ENCODE measurements at places on chromosomes 5 and 9.

- no peak for DNase-seq
Measured at GRCh38 chr9:36319806-36320205, 61.6 kb upstream of the GNE start.

DNA sequence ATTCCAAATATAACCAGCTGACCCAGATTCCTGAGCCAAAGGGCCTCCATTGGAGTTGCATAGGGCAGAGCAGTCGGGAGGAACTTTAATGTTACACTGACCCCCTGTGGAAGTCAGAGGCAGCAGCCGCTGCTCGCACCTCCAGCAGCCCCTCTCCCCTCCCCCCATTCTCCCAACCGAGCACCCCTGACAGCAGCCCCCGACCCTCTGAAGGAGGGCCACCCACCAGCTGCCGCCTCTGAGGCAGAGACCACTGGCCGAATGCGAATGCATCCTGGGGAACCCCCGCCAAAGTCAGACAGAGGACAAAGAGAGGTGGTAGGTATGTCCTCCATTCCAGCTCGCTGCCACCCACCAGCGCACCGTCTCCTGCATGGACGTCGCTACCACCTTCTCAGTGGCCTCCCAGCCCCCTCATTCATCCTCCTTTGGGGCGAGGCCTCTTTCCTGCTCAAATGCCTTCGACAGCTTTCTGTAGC is 231.0 kb downstream of the CDK5RAP2 start:
- no peak for DNase-seq

- DNase-seq: no peak
Measured at GRCh38 chr9:115032296-115032695, 85.7 kb downstream of the TNC start.

DNA sequence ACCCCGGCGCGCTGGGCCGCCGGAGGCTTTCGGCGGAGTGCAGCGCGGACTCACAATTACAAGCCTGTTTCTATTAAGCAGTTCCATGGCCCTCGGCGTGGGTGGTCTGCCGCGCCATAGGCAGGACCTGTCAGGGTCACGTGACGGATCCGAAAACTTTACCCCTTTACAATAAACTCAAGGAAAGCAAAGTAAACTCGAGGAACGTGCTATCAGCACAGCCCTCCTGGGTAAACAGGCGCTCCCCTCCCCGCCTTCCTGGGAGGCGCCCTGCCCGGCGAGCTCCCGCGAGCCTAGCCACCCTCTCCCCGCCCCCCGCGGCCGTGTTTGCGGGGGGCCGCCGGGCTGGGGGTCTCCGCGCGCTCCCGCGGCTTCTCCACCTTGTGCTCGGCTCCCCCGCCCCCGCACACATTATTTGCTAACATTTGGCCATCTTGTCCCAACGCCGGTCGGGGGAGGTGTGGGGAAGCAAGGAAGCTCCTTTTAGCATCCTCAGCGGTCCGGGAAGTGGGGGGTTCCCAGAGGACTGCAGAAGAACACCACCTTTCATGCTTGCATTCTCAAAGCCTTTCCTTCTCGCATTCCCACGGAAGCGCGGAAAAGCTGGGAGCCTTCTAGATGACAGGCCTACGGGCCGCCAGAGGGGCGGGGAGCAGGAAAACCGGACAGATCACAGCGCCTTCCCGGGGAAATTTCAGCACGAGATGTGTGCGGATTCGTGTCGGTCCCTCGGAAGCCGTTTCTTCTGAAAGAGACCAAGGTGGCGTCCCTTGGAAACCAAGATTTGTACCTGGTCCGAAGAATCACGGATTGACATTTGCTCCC is at the start of gene PTCH1:
TSS of gene PTCH1 (minus strand) at position 238 of the 825 bp plus-strand sequence.
- no peak for DNase-seq

DNA sequence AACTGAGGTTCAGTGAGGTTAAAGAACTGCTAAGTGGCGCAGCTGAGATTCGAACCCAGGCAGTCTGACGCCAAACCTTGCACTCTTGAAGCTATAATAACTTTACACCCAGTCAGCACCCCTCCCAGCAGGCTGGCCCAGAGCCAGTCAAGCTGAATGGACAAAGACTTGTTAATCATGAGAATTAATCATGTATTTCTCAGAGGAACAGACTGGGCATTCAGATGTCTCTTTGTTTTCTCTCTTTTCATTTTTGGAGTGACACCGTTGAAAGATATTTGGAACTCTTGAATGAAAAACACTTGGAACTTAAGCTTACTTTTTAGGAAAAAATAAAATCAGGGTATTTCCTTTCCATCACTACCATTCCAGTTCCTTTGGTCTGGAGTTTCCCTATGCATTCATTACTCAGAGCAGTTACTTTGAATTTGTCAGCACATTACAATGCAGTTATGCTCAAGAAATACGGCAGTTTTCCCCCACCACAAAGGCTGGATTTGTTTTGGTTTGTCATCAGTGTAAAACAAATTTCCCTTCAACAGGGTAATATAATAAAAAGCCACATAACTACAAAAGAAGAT is 22.6 kb upstream of the MAMDC2 start:
- peak; percentile 82 for DNase-seq

DNA sequence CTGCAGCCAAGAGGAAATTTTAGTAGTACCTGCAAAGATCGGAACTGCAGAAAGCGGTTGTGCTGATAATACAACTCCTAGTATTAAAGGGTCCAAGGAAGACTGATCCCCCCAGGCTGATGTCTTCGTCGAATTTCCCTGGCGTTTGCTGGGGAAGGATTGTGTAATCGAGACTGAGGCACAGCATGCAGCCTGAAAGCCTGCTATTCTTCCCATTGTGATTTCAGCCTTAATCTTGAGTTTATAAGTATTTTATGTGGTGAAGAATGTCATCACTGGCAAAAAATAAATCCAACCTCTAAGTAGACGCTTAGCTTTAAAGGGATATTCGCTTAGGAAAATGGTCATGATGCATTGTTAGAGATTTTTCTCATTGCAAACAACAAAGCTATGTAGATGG is 21.3 kb upstream of the LMX1B start:
- DNase-seq: no peak

DNA sequence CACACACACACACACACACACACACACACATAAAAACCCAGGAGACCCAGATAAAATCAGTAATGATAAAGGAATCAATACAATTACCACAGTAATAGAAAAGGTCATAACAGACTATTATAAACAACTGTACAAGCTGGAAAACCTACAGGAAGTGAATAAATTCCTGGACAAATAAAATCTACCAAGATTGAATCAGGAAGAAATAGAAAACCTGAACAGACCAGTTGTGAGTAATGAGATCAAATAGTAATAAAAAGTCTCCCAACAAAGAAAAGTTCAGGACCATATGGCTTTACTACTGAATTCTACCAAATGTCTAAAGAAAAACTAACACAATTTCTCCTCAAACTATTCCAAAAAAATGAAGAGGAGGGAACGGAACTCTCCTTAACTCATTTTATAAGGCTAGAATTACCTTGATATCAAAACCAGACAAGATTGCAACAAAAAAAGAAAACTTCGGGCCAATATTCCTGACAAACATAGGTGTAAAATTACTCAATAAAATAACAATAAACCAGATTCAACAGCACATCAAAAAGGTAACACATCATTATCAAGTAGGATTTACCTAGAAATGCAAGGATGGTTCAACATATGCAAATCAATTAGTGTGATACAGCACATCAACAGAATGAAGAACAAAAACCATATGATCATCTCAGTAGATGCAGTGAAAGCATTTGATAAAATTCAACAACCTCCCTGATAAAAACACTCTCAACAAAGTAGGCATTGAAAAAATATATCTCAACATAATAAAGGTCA is 325.2 kb upstream of the POU5F2 start:
- no peak for DNase-seq

GRCh38 chr5:111463311-111463710 is 49.0 kb downstream of the STARD4 start:
- DNase-seq: no peak

DNA sequence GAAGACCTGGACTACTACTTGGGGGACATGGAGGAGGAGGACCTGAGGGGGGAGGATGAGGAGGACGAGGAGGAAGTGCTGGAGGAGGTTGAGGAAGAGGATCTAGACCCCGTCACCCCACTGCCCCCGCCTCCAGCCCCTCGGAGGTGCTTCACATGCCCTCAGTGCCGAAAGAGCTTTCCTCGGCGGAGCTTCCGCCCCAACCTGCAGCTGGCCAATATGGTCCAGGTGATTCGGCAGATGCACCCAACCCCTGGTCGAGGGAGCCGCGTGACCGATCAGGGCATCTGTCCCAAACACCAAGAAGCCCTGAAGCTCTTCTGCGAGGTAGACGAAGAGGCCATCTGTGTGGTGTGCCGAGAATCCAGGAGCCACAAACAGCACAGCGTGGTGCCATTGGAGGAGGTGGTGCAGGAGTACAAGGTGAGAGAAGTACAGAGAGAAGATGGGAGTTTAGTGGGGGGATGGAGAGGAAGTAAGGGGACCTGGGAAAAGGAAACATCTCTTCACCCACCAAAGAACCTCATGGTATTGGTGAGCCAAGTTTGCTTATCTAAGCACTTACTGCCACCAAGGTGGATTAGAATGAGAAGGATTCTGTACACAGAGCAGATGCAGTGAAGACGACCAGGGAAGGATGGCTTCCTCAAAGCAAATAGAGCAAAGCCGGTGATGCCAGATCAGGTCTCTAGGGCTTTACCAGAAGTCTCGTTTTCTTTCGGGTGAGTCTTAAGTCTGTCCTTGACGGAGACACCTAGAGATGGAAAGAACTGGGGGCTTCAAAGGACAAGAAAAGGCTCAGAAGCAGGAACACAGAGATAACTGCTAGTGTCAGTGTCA is 1.5 kb downstream of the TRIM41 start:
- no peak for DNase-seq

DNA sequence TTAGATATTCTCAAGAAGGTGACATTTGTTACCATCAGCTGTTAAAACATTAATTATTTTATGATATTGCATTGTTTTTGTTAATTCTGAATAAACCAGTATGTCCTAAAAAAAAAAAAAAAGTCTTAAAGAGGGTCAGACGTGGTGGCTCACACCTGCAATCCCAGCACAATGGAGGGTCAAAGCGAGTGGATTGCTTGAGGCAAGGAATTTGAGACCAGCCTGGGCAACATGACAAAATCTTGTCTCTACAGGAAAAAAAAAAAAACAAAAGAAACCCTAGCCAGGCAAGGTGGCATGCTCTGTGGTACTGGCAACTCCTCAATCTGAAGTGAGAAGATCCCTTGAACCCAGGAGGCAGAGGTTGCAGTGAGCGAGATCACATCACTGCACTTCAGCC is 46.8 kb downstream of the CYLC2 start:
- DNase-seq: no peak

DNA sequence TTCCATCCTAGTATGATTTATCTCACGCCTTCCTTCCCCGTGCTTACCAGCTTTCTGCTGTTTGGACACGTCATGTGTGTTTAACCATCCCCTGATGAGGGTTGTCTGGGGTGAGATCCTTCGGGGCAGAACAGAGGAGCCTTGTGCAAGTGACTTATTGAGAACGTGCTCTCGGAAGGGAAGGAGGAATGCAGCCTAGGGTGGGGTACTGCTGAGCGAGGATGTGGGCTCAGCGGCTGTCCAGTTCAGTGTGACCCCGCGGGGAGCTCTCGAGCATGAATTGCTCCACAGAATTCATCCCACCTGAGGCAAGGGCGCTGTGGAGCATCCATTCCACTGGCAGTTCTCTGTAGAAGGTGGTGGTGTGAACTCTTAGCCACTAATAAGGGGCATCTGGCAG is 4.0 kb downstream of the MYOZ3 start:
- no peak for DNase-seq

GRCh38 chr5:159198063-159199036 is 11.0 kb downstream of the RNF145 start:
- DNase-seq: no peak
